IMR-90 (cell line): ENCODE measurements at places on chromosomes 1 and 21. TPM values are rescaled to one million over a fixed set of nuclear protein-coding genes. Genes with fewer than 3 reads are reported as not detected.

GRCh38 chr1:243507672-243508302 is 251.9 kb downstream of the SDCCAG8 start:
- DNase-seq: no peak

DNA sequence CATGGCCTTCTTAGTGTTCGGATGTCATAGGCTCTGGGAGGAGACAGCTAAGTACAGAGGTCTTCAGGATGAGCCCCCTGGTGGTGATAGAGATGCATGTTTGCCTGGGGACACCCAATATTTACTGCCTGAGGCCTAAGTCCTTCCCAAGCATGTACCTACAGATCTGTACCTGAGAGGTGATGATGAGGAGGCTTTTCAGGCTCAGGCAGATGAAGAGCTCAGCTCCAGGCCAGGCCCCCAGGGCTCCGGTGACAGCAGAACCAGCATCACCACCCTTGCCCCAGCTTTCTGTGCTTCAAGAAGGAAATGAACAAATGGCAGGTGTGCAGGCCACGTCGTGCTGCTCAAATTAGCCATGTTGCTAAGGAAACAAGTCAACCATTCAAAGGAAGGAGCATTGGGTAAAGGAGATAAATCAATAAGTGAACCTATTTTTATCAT is 21.1 kb downstream of the CACNA1E start:
- DNase-seq: peak; percentile 28

- DNase-seq: no peak
These were observed 18.0 kb upstream of the KPRP start for GRCh38 chr1:152739841-152740240.

- DNase-seq: peak; percentile 25
These were observed 100.5 kb downstream of the NPHP4 start for GRCh38 chr1:5891736-5892135.

DNA sequence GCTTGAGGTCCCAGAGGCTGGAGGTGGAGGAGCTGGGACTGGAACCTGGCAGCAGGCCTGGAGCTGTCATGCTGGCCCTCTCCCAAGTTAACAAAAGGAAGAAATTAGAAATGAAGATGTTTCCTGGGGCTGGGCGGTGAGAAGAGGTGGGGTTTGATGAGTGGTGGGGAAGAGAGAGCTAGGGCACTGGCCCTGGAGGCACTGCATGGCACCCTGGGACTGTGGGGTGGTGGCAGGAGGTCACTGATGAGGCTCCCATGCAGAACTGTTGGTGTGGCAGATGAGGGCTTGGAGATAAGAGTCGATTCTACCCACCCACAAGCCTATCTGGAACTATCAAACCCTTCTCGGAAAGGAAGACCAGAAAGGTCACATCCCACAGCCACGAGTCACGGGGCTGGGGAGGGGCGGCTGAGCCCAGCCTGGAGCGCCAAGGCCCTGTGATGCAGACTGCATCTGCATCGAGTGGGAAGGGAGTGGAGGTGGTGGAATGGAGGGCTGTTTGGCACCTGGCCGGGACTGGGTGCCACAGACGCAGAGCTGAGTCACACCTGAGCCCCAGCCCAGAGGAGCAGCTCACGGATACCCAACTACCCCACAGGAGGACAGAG is 29.4 kb downstream of the MRPL37 start:
- peak; percentile 72 for DNase-seq

TSSK3 gene
- total RNA-seq: not detected in 2 replicates
